ENCODE measurements at places on chromosomes 2 and 18.

GRCh38 chr2:166727095-166727494 lies 161.2 kb upstream of the XIRP2 start:
- DNase-seq: no peak

DNA sequence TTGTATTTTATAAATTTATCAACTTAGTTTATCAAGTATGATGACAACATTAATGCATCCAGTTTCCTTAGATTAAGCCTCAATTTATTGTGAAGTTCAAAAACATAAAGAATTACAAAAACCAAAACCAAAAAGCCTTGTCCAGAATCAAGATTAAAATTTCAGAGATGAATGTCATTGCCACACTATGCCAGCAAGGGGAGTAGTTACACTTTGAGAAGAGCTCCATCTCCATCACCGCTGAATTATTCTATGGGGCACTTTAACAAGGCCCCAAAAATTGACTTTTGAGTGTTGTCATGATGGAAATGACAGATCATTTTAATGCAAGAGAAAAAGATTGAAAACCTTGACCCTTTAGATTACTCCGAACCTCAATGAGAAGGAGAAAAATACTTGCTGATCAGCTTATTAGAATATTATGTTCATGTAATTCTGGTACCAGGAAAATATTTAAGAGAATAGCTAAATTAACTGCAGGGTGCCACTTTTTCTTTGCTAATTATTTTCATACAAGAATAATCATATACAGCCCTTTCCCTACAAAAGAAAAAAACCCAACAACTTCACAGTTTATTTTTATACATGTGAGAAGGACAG lies 152.5 kb upstream of the AQP4 start:
- DNase-seq: no peak

DNA sequence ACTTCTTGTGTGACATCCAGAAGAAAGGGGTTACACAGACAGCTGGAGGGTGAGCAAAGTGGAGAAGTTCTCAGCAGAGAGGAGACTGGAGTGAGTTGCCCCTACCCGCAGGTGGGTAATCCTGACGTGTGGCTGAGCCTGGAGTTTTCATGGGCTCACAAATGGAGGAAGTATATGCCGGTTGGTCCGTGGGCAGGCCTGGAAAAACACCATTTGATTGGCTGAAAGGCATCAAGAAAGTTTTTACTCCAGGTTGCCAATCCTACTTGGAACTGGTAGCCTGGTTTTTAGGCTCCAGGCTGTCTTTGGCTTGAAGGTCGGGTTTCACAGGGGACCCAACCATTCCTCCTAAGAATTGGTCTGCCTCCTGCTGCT lies 1177.4 kb upstream of the LRRTM1 start:
- no peak for DNase-seq

DNA sequence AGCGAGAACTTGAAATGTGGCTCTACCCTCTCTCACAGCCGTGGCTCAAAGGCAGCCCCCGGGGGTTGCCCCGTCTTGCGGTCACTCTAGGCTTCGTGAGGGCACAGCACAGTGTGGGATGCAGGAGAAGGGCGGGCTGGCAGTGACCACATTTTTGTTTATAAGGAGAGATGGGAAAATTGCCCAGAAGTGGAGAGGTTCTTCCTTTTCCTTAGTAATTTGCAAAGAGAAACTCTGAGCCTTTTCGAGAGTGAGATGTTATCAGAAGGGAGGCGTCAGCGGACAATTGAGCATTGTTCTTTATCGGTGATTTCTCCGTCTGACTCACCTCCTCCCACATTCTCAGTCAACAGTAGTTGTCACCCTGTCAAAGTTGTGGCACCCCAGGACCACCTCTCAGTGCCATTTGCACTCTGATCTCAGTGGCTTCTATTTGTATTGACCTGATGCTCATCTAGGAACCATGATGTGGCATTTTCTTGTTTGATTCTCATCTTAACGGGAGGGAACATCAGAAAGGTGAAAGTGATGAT lies 89.6 kb downstream of the ACAA2 start:
- no peak for DNase-seq

DNA sequence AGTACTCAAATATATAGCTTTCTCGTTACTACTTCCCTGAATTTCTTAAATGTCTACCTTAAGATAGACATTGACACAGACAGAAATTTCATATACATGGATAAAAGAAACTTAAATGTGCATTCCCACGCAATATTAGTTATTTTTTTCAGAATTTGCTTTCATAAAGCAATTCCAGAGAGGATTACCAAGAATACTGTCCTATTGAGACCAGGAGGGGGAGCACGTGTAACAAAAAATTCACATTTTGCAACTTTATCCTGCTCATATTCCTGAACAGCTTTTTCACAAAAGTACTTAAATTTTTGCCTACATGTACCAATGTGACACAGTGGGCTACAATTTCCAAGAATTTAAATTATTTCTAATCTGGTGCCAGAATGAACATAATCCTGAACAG lies 30.7 kb upstream of the ERCC3 start:
- no peak for DNase-seq

GRCh38 chr2:173982182-173982714 lies 17.1 kb upstream of the SP3 start:
- no peak for DNase-seq

GRCh38 chr2:191268596-191268995 lies 23.4 kb downstream of the MYO1B start:
- no peak for DNase-seq

Measured in H1 (cell line).